ENCODE measurements at places on chromosomes 3 and 15.

DNA sequence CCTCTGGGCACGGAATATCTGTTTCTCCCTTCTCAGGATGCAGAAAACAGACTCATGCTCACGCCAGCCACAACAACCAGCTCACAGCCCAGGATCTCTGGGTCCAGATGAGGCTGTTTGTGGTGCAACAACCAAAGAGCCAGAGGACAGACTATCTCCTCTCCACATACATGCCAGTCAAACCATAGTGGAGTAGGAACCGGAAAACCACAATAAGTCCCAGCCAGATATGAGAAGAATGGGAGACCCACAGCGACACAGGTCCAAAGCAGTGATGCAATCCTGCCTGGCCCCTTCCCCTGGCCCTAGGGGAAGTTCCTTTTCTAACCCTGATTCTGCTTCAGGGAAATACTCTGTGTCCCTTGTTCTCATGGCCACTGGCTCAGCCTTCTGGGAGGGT lies 27.6 kb downstream of the MEX3B start:
- DNase-seq, result no peak

DNA sequence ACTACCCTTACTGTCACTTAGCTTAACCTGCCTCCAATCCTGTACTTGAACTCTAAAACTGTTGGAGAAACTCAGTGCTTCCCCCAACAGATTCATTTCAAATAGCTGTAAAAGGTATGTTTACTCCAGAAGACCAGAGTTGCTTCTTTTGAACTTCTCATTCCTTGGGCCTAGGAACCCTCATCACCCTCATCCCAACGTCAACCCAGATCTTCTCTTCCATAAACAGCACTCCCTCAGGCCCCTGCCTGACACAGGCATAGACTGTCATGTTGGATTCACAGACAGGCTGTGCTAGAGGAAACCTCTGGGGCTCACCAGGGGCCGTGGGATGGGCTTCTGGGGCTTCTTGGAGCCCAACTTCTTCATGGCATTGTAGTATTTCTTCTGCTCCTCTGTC lies 57.5 kb upstream of the SCN5A start:
- no peak for DNase-seq

DNA sequence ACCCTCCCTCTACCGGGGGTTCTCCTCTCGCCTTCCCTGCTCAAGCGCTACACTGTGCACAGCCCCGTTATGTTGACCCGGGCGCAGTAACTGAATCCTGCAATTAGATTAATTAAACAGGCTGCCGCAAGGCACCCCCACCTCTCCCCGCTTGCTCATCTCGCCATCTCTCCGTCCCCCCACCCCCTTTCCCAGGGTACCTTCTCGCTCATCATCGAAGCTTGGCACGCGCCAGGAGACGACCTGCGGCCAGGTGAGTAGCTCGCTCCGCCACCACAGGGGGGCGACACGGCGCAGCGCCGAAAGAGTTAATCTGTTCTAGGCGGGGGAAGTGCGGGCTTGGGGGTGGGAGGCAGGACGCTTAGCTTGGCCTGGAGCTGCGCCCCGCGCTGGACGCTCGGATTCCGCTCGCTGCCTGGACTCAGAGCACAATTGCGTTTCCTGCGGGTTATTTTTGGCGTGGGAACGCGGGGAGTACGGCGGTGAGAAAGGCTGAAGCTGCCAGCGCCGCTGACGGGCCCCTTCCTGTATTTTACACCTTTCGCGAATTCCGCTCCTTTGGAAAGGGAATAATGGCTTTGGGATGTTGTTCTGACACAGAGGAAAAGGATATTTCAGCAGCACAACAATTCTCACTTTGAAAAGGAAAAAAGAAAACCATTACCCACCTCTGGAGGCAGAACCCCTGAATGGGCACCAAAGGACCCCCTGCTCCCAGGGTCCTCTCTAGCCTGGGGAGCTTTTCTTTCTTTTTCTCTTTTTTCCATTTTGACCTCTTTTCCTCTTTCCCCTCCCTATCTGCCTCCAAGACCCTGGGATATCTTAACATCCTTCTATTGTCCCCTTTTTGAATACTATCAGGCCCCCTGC lies 1.5 kb downstream of the DLL4 start:
- DNase-seq, result peak; percentile 83

GRCh38 chr3:123102826-123103225 lies 36.0 kb downstream of the PDIA5 start:
- DNase-seq, result no peak

GRCh38 chr15:70576696-70577095 lies 186.7 kb downstream of the UACA start:
- peak; percentile 18 for DNase-seq

- DNase-seq, result no peak
These were observed 245.7 kb downstream of the XXYLT1 start for GRCh38 chr3:195025056-195025883.

DNA sequence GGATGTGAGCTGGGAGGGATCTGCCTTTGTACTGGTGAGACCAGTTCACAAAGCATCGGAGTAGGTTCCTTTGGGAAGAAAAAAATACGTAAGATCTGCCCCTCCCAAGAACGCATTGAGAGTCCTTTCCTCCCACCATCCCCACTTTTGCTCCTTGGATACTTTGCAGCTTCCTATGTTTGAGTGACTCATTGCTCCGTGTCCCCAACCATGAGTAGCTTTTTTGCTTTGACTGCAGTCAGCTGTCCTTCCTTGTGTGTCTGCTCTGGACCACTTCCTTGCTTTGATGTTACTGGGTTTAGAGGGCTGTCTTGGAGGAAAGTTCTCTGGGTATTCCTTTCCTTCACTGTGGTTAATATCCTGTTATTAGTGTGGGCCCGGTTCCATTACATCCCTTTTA lies 43.2 kb upstream of the PTPN23 start:
- DNase-seq, result no peak

DNA sequence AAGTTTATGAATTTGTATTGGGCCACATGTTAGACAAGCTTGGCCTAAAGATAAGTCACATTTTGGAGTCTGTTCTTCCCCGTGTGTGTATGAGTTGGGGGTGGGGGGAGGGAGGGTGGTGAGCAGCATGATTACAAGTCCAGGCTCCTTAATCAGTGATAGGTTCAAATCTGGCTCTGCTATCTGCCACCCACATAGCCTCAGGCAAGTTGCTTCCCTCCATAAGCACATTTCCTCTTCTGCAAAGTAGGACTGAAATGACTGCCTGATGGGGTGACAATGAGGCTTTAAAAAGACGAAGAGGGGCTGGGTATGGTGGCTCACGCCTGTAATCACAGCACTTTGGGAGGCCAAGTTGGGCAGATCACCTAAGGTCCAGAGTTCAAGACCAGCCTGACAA lies 1.1 kb upstream of the SPATA12 start:
- no peak for DNase-seq

- peak; percentile 58 for DNase-seq
These were observed 61.5 kb downstream of the CGGBP1 start for GRCh38 chr3:87997298-87997697.

GRCh38 chr15:53395871-53396270 lies 363.6 kb downstream of the WDR72 start:
- DNase-seq, result no peak

GRCh38 chr3:49841126-49841696 lies 15.2 kb downstream of the TRAIP start:
- DNase-seq, result no peak

- no peak for DNase-seq
These were observed 114.2 kb upstream of the THRB start for GRCh38 chr3:24608701-24609390.

DNA sequence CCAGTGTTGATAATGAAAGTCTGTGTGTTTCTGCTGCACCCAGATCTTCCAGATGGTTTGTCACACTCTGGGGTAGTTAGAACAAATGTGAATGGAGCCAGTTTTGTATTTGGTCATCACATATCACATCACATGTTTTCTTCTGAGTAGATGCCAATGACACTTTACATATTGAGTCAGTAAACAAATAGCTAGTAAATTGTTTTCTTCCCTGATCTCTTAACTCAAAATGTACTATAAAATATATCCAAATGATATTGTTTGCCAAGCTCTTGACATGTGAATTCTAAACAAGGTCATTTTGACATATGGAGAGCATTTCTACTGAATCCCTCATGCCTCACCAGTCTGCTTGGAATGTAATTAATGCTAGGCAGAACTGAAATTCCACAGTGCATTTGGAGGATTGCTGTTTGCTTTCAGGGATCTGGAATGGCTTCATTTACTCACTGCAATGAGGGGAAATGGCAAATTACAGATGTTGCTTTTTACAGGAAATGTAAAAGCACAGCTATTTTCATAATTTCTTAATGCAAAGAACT lies 45.0 kb downstream of the PDHB start:
- DNase-seq, result no peak

- DNase-seq, result peak; percentile 62
These were observed 1.4 kb upstream of the MAGEL2 start for GRCh38 chr15:23648920-23649515.

DNA sequence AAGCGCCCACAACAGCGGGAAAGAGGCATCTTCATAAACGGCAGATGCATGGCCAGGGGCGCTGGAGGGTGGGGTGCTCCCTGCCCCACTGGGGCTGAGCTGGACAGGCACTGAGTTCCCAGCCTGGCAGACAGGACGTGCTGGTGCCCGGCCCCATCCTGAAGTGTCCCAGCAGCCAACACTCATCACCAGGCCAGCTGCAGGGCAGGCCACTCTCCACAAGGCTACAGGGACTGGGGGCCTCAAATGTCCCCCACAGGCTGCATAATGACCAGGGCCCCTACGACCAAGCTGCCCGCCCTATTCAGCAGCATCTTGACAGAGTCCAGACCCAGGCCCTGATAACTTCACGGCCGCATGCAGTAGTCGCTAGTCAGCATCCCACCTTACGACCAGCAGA lies 124.1 kb upstream of the IQSEC1 start:
- DNase-seq, result no peak

- DNase-seq, result peak; percentile 6
These were observed 87.1 kb downstream of the ADAMTS17 start for GRCh38 chr15:100254691-100255090.

DNA sequence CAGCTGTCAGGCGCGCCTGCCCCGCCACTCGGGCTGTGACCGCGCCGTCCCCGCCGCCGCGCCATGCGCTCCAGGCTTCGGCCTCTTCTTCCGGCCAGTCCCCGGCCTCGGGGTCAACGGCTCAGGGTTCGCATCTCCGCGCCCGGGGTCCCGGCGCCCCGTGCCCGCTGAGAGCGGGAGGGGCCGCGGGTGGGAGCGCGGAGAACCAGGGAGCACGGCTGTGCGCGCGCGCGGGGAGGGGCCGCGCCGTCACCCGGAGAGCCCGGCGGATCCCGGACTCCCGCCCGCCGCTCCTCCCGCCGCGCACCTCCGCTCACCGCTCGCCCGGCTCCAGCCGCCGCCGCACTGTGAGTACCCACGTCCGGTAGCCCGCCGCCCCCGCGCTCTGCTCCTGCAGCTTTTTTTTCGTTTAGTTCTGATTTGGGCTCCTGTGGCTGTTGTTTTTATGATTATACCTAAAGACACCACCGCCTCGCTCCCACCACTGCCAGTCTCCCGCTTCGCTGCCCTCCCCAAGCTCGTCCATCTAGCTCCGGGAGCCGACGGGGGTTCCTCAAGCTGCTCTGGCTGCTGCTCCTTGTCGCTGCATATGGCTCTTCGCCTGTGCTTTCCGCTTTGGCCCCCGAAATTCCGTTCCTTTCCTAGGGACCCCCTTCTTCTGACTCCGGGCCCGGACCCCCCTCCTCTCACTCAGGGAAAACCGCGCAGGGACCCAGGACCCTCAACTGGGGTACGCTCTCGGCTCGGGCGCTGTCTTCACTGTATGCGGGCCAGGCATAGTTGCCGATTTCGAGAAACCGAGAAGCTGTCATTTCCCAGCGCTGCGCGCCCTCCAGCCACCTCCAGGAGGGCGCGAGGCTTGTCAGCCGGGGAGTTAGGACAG lies 1.8 kb upstream of the SKOR1 start:
- no peak for DNase-seq

GRCh38 chr3:130242850-130243569 lies 102.5 kb upstream of the COL6A5 start:
- no peak for DNase-seq

- DNase-seq, result peak; percentile 64
These were observed at the start of gene C2CD4B for GRCh38 chr15:62165104-62165792. Gene C2CD4B (minus strand): TSS chr15:62165285. CDS start chr15:62164984, 301 bp downstream.

DNA sequence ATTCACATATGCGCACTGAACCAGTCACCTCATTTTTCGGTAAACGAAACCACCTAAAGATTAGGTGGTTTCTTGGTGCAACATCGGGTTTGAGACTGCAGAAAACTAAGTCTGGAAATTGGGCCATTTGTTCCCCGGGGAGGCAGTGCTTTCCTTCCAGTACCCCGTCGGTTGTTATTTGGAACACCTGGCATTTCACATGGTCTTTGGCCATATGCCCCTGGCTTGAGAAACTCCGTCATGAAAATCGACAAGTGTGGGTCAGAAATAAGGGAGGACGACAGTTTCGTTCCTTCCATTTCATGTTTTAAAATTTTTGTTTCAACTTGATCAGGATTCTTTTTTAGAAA lies 544 bp upstream of the GATM start:
- no peak for DNase-seq

DNA sequence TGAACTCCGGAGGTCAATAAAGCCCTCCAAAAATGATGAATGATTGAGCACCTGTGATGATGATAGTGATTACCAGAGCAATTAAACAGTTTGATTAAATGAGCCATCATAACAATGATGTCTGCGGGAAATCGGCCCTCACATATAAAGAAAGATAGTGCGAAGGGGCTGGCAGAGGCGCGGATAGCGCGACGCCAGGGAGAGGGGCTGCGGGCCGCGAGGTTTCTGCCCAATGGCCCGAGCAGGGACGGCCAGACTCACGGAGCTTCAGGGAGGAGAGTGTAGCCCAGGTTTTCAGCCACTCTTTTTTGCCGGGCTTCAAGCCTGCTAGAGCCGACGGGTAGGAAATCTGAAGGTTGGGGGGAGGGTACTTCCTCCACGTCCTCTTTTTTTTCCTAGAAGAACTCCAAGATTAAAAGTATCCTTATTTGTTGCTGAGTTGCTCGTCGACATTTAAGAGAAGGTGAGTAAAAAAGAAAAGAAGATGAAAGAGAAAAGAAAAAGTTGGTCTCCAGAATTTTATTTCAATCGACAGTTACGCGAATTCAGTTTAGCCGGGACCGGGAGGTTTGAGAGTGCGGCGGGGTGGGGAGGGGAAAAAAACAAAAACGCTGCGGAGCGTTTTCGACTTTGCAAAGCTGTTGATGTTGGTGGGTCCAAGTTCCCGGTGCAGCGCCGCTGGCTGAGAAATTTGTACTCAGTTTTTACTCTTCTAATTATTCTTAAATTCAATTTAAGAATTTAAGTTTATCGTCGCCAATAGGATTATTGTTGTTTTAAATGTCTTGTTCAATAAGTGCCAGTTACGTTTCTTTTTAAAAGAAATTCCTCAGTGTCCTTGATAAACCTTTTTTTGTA lies 2.2 kb upstream of the MEIS2 start:
- DNase-seq, result no peak

GRCh38 chr3:31729573-31729972 lies 196.8 kb downstream of the STT3B start:
- DNase-seq, result no peak

DNA sequence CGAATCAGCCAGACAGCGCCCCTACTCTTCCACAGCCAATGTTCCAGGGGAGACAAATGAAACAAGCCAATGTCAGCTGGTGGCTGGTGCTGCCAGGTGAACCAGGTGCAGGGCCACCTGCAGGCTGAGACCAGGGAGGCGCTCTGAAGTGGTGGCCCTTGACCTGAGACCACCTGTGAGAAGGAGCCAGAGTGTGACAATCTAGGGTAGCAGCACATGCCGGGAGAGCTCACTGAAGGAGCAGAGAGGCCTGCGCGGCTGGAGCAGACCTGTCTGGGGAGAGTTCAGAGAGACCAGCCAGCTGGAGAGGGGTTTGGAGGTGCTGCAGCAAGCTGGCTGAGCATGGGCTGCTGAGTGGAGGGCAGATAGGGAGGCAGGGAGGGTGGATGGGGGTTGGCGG lies 693 bp upstream of the STAB1 start:
- DNase-seq, result no peak

- DNase-seq, result no peak
These were observed 27.5 kb downstream of the FLNB start for GRCh38 chr3:58035524-58036255.

GRCh38 chr3:188320757-188321156 lies 166.8 kb downstream of the LPP start:
- DNase-seq, result no peak
